ENCODE measurements at places on chromosomes 5 and 9. TPM values are rescaled to one million over a fixed set of nuclear protein-coding genes. Genes with fewer than 3 reads are reported as not detected.

GRCh38 chr5:135891268-135891667 is 4.4 kb downstream of the IL9 start:
- no peak for DNase-seq

- DNase-seq: no peak
These were observed 718 bp downstream of the DEPDC1B start for GRCh38 chr5:60699288-60699608.

SV2C gene
- total RNA-seq: not detected

DNA sequence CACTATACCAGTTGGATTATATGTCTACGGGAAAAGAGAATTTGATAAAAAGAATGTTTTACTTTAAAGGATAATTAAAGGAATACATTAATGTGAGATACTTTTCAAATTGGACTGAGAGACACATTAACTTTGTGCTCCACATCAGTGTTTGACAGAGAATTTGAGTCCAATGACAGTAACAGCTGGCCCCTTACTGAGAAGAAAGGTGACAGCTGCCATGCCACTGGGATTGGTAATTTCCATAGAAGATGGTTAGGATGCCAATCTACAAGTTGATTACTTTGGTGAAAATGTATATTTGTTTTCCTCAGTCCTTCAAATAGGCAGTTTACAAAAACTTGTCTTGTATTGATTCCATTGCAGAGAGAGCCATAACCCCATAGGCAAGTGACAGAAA is 578.4 kb downstream of the SLCO4C1 start:
- no peak for DNase-seq

GRCh38 chr5:105726093-105726492 is 1944.6 kb downstream of the EFNA5 start:
- no peak for DNase-seq

- DNase-seq: no peak
These were observed 279.4 kb downstream of the BNC2 start for GRCh38 chr9:16591092-16591491.

- DNase-seq: no peak
These were observed 85.6 kb upstream of the PLPP6 start for GRCh38 chr9:4576448-4576847.

DNA sequence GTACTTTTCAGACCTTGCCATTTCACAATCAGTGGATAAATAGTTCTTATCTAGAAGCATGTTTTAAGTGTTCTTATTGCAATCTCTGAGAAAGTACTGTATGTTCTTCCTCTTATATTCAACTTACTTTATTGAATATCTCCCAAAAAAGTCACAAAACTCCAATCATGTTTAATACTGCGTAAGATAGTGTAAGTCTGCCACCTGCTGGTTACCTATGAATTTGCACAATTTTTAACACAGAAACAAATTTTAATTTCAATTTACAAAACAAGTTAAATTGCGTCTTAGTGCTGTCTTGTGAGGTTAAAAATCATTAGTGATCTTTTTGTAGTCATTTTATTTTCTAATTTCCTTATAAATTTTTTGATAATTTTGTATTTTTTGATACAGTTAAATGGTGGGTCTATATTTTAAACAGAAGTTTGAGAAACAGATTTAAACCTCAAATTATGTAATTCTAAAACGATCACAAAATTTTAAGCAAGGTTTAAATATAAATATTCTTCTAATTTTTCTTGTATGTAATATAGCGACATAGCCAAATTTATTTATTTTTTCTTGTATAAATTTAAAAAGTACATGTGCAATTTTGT is 115.8 kb downstream of the EMB start:
- DNase-seq: no peak

FBN2 gene
- 131 TPM for total RNA-seq

DNA sequence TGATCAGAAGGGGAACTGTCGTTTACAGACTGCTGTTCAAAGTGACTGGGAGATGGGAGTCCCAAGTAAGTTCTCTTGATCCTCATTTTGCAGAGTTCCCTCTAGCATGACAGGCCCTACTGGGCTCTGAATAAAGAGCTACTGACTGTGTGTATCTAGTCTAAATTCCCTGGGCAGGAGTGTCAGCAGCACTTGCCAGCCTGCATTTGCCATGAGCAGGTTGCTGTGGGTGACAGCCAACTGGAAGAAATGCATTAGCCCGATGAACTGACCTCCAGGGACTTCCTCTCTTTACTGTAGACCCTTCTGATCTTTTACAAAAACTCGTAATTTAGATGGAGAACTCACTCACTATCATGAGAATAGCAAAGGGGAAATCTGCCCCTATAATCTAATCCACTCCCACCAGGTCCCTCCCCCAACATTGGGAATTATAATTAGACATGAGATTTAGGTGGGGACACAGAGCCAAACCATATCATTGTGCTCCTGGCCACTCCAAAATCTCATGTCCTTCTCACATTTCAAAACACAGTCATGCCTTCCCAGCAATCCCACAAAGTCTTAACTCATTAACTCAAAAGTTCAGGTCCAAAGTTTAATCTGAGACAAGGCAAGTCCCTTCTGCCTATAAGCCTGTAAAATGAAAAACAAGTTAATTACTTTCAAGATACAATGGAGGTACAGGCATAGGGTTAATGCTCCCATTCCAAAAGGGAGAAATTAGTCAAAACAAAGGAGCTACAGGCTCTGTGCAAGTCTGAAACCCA is 78.9 kb upstream of the CXCL14 start:
- no peak for DNase-seq

SPAAR gene
- 0.25 TPM for total RNA-seq

DNA sequence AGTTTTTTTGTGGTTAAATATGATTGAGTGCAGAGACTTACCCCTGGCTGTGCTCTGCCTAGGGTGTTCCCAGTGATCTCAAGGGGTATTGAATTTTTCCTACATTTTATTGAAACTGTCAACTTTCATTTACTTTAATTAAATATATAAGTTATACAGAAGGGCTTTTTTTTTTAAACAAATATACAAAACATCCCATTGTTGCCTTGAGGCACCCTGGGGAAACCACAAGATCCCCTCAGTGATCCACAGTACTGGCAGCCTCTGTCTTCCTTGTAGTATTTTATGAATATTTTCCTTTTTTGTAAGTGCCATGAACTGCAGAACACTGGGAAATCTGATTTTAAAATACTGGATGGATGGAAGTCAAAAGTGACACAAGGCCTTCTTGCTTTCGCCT is 123.7 kb downstream of the TLE1 start:
- no peak for DNase-seq

ATG12 gene
- 43.0 TPM for total RNA-seq

DMRT2 gene
- 0.28 TPM for total RNA-seq

DNA sequence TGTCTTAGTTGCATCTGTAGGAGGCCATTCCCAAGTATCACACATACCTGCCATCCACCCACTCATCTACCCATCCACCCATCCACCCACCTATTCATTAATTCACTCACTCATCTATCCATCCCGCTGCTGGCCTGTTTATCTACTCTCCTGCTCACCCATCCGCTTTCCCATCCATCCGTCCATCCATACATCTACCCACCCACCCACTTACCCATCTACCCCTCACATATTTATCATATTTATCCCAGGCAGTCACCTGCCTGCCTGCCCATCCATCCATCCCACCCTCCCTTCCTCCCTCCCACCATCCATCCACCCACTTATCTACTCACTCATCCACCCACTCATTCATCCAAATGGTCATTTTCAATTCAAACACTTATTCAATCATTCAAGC is 143.9 kb upstream of the PANK3 start:
- no peak for DNase-seq

- DNase-seq: no peak
These were observed 89.7 kb downstream of the DROSHA start for GRCh38 chr5:31442058-31442745.

DNA sequence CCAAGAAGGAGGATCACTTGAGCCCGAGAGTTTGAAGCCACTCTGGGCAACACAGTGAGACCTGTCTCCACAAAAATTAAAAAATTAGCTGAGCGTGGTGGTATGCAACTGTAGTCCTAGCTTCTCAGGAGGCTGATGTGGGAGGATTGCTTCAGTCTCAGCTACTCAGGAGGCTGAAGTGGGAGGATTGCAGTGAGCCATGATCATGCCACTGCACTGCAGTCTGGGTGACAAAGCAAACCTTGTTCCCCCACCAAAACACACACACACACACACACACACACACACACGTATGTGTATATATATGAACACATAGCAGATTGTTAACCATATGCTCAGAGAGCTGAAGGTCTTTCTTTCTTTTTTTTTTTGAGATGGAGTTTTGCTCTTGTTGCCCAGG is 157.5 kb upstream of the MAST4 start:
- no peak for DNase-seq

GRCh38 chr9:4321554-4321953 is 21.7 kb upstream of the GLIS3 start:
- DNase-seq: no peak

Data from endodermal cell (in vitro differentiated cells).